ENCODE measurements at places on chromosomes 2 and 18.

GRCh38 chr2:48454504-48454903, 75.5 kb upstream of the STON1 start:
- no peak for DNase-seq

GRCh38 chr2:106843910-106844250, 42.1 kb downstream of the ST6GAL2 start:
- DNase-seq = no peak

GRCh38 chr2:23073671-23074070, 311.3 kb upstream of the KLHL29 start:
- no peak for DNase-seq

- no peak for DNase-seq
These were observed 289.6 kb downstream of the PTPRM start for GRCh38 chr18:7856733-7857132.

GRCh38 chr2:164810843-164811242, 30.8 kb downstream of the COBLL1 start:
- no peak for DNase-seq

- DNase-seq = no peak
These were observed 277.3 kb downstream of the MBD2 start for GRCh38 chr18:53947092-53947640.

DNA sequence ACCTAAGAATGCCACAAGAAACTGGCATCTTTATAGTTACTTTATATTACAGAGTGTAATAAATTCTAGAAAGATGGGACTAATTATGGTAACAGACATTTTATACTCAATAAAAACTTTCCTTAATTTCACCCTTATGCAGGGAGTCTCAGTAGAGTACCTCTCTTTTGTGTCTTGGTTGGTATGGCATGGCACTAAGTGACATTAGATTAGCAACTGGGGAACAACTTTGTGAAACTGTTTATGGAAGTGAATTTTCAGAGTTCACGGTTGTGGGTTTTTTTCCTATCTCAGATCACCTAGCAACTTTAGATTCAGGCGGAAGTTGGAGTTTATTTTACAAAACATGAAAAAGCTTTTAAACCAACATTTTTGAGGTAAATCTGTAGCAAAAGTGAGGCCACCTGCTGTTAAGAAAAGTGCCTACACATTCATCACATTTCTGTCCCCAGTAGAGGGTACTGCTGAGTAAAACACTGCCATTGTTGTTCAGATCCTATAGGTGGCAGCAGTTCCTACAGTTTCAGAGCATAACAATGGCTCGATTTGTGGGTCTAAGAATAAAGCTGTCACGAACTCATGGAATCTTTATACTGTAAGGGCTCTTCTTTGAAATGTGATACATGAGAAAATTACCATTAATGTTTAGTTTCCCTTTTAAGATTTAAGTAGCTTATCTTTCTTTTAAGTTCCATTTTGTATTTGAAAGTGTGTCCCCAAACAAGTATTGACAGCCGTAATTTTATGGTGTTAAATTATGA, 117.6 kb downstream of the CAMKMT start:
- no peak for DNase-seq

DNA sequence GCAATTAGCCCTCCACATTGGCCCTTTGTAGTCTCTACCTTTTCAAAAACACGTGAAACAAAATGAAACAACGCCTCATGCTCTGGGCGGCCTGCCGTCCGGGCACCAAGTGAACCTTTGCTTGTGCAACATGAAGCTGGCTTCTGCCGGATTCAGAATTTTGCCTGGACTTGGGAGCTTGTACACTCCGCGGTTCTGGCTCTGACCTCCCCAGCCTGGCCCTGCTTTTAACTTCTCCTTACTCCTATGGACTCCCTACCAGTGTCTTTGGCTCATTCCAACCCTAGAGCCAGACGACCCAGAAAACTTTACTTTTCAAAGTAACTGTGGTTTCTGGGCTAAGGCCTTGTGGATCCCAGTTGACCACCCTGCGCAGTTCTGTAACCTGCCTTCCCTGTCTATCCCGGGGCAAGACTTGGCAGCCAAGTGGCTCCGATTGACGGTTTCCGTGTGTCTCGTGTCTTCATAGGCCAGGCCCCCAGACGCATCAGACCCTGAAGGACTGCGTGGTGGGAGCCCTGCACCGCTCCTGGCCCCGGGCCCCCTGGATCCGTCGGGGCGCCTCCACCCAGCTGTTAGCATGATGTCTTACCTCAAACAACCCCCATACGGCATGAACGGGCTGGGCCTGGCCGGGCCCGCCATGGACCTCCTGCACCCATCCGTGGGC, 1.9 kb downstream of the OTX1 start:
- DNase-seq = no peak

GRCh38 chr2:28926847-28927246, 32.4 kb downstream of the WDR43 start:
- no peak for DNase-seq

DNA sequence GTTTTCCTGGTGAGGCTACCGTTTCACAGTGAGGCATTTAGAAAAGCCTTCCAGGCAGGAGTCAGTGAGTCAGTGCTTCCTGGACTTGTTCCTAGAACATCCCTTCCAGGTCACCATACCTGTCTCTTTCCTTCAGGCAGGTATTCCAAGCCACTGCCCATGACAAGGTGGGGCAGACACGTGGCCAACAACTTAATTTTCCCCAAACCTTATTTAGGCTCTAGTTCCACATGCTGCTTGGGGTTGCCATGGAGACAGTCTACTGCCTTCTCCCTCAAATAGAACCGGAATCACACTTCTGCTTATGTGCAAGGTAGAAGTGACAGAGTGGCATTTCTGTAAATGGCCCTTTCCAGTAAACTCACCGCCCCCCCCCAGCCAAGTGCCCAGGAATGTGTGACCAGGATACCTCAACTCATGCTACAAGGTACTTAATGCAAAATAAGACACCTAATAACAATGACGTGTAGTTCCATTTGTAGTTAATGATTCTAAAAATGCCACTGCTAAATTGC, 258.3 kb downstream of the PRKCE start:
- DNase-seq = no peak

- DNase-seq = no peak
These were observed 85.5 kb downstream of the HDAC4 start for GRCh38 chr2:239315308-239315707.

DNA sequence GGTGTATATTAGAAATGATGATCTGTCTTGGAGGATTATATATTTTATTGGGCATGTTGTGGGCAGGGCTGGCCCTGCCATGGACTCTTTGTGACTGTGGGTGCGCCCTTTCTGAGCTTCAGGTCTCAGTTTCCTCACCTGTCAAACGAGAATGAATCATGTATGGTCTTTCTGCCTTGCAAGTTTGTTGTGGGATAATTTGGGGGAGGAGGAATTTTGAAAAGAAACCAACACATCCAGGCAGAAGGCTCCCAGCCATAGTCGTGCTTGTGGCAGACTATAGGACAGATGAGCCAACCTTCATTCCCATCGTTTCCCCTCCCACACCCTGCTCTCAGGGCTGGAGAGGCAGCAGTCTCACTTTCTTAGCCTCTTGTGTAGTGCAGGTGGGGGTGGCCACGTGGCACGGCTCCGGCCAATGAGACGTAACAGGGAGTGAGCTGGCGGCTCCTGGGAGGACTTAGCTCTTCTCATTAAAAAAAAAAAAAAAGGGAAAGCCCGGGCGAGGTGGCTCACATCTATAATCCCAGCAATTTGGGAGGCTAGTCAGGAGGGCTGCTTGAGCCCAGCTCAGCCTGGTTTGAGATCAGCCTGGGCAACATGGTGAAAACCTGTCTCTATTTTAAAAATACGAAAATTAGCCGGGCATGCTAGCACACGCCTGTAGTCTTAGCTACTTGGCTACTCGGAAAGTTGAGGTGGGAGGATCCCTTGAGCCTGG, 63.1 kb downstream of the RHOB start:
- DNase-seq = no peak

- DNase-seq = no peak
These were observed 42.8 kb upstream of the CYTIP start for GRCh38 chr2:157486596-157487270.

DNA sequence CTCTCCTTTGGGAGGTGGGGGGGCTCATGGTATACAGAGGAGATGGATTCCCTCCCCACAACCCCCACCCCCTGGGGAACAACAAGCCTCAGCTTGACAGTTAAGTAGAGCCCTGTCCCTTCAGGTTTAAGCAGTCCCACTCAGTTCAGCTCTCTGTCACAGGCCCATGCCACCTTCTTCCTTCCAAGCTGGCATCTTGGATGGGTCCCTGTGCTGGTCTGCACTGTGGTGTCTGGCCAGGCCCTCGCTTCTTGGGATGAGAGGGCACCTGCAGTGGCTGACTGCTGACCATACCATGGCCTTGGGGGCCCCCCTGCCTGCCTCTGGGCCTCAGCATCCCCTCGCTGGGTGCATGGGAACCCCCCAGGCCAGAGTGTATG, 20.4 kb upstream of the GPR17 start:
- DNase-seq = no peak

DNA sequence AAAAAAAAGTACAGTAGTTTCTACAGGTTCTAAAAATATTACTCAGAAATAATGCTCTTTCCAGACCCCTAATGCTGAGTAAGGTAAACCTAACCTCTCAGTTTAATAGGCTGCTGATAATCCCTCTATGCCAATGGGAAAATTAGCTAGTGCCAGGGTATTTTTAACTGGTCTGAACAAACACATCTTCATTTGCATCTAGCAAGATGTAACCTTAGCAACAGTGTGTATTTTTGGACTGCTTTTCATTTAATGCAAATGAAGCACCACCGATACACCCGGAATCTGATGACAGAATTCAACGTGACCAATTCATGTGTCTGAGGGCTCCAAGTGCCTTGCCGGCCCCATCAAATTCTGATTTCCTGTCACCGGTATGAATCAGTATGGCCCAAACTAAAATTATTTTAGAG, 47.4 kb upstream of the CYRIA start:
- DNase-seq = no peak

DNA sequence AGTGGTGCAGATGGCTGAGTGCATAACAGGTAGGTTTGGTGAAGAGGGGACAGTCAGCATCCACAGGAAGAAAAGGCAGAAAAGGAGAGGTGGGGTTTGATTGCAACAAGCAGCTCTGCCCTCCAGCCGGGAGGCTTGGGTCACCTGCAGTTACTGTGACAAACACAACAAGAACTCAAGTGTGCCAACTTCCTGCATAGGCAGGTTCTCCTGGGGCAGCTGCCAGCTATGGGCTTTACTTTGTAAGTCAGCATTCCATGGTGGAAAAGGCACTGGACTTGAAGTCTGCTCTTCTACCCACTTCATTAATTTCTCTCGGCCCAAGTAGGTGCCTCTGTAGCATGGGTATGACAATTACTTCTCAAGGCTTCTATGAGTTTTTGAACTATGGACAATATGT, 98.9 kb downstream of the MYT1L start:
- no peak for DNase-seq

DNA sequence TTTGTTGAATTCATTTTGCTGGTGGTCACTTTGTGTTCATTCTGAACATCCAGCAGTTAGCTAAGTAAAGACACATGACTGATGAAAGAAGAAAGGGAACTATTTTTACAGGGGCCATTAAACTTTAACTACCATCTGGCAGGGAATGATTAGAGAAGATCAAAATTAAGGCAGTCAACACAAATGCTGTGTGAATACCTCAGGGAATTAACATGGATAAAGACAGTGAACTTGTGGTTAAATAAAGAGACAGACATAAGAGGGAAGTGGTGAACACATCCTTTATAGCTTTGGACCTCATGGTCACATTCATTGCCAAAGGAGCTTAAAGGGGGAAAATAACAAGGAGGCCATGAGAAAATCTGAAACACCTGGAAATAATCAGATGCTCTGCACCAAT, 52.6 kb upstream of the ATP5MC3 start:
- DNase-seq = no peak

DNA sequence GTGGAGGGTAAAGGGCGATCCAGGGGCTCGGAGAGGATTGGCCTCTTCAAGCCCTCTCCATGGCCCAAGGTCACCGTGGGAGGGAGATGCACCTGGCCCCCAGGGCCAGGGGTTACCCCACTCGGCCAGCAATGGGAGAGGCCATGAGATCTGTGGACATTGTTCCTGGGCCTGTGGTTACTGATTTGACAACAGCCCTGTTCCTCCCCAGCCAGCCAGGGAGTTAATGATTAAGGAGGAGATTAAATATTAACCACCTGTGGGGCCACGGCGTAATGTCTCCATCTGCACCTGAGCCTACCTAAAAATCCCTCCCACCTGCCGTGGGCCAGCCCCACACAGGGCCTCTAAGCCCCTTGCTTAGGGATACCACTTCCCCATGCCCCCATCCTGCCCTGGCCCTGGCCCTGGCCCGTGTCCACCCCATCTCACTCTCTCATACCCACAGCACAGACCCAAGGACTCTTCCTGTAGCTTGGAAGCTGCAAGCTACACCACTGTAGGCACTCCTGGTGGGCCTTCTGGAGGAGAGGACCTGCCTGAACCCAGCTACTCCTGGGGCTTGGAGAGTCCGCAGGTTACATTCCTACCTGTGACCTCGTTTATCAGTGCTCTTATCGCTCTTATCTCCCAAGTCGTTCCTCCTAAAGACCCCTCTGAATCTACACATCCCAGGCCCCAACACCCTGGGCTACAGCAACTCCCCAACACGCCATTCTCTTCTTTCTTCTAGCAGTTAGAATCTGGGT, 32.1 kb downstream of the ZFP36L2 start:
- DNase-seq = no peak

DNA sequence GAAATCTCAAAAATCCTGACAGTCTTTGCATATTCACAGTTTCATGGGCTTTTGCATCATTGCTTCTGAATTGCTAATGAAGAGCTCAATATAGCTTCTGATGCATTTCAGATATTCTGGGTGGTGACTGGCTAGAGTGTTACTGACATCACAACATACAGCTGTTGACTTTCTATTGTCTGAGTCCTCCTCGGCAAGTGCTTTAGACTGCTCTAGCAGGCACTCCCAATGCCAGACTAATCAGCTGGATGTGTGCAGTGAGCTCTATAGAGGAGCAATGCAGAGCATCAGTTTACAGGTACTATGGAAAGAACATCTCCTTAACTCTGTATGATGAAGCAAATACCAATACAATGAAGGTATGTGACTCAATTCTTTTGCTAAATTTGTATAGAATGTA, 54.9 kb downstream of the R3HDM1 start:
- no peak for DNase-seq

GRCh38 chr2:228063558-228063957, 117.9 kb downstream of the SPHKAP start:
- DNase-seq = no peak

DNA sequence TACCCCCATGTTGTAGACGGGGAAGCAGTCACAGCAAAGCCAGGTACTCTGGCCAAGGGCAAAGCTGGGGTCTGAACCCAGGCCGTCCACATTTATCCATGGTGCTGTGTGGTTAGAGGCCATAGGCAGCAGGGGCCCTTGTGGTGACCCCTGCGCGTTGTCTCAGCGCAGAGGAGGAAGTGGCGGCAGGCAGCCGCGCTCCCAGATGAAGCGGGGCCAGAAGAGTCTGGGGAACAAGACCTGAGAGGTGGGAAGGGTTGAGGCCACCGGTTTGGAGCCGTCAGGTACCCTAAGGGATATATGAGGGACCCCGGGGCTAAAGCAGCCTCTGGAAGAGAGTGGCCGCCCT, 770 bp downstream of the ZNF396 start:
- DNase-seq = no peak

- DNase-seq = no peak
These were observed 218.8 kb upstream of the PKDCC start for GRCh38 chr2:41829052-41829451.

GRCh38 chr2:7007846-7008741, 90.9 kb downstream of the RNF144A start:
- no peak for DNase-seq

- no peak for DNase-seq
These were observed 32.5 kb downstream of the DARS1 start for GRCh38 chr2:135952891-135953290.
